CD14-positive monocyte (primary cell): ENCODE measurements at places on chromosomes 13 and 19. TPM values are rescaled to one million over a fixed set of nuclear protein-coding genes. Genes with fewer than 3 reads are reported as not detected.
A peak's percentile ranks its signal among the peaks of the same experiment; 100 is the strongest.

- DNase-seq = peak; percentile 37
- no peaks in the 10 kb centered on the region for H3K4me1 ChIP-seq
- peaks cover 5% of the 10 kb centered on the region for H3K36me3 ChIP-seq
- no peak overlapping the region for H3K27ac ChIP-seq
- H3K4me3 ChIP-seq = no peak overlapping the region
- no peaks in the 10 kb centered on the region for H3K27me3 ChIP-seq
Measured at GRCh38 chr13:30453727-30454126, 12.0 kb downstream of the HMGB1 start.

GRCh38 chr19:46704379-46705076 is 12.4 kb downstream of the PRKD2 start:
- no peaks in the 10 kb centered on the region for H3K27me3 ChIP-seq
- H3K4me3 ChIP-seq = no peak overlapping the region
- no peak overlapping the region for H3K27ac ChIP-seq
- H3K4me1 ChIP-seq = no peaks in the 10 kb centered on the region
- H3K36me3 ChIP-seq = peaks cover 84% of the 10 kb centered on the region

- DNase-seq = peak; percentile 29
- H3K4me1 ChIP-seq = peaks cover 52% of the 10 kb centered on the region
- H3K36me3 ChIP-seq = peaks cover 4% of the 10 kb centered on the region
Measured at GRCh38 chr19:52536448-52536800, 9.0 kb downstream of the ZNF808 start.

GRCh38 chr19:51704626-51705025 is 11.5 kb downstream of the SPACA6 start:
- no peak for DNase-seq
- H3K36me3 ChIP-seq = peaks cover 18% of the 10 kb centered on the region

GRCh38 chr19:39481229-39481545 is 549 bp downstream of the TIMM50 start:
- peak overlapping the region; percentile 85 for H3K27ac ChIP-seq
- peak overlapping the region; percentile 85 for H3K4me3 ChIP-seq
- H3K36me3 ChIP-seq = peaks cover 14% of the 10 kb centered on the region
- H3K4me1 ChIP-seq = peaks cover 19% of the 10 kb centered on the region
- no peak for DNase-seq
- no peaks in the 10 kb centered on the region for H3K27me3 ChIP-seq

DNA sequence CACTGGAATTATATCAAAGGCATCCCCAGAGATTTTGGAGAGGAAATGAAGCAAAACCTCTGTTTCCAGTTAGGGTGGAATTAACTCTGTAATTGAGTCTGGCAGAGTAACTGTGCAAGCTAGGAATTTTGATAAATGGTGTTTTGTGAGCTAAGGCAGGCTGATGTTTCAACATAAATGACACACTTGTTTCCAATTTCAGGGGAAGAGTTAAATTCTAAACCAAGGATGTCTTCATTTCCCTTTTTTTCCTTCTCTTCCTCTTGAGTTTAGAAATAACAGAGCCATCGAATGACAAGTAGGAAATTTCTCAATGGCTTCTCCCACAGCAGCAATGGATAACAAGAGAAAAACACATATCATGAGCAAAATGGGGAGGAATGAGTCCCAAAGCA is 131.2 kb downstream of the IRS2 start:
- no peak overlapping the region for H3K4me3 ChIP-seq
- H3K27me3 ChIP-seq = no peaks in the 10 kb centered on the region
- peaks cover 65% of the 10 kb centered on the region for H3K4me1 ChIP-seq
- peak; percentile 64 for DNase-seq

DNA sequence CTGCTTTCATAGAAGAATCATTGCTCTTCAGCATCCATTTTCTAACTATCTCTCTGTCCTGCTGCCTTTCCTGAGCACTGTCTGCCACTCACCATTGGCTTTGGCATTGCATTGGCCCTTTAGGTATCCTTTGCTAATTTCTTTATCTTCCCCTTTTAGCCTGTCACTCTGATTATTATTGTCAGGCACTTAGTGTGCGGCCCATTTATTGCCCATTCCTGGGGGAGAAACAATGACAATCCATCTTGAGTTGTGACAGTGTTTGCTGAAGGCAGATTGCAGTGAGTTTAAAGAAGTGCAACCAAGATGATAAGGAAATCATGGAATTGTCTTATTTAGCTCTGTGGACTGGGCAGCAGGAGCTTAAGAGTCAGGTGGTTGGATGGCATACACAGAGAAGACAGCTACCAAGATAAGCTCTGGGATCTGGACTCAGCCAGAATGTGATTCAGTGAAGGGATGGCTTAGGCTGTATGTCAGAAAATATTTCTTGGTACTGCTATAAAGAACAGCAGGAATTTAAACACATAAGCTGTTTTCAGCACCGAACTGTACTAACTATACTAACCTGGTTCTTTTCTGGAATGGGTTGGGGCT is 25.3 kb downstream of the B3GLCT start:
- no peak overlapping the region for H3K27ac ChIP-seq
- no peak overlapping the region for H3K4me3 ChIP-seq
- H3K27me3 ChIP-seq = no peaks in the 10 kb centered on the region
- no peaks in the 10 kb centered on the region for H3K36me3 ChIP-seq
- no peak for DNase-seq
- no peaks in the 10 kb centered on the region for H3K4me1 ChIP-seq

DNA sequence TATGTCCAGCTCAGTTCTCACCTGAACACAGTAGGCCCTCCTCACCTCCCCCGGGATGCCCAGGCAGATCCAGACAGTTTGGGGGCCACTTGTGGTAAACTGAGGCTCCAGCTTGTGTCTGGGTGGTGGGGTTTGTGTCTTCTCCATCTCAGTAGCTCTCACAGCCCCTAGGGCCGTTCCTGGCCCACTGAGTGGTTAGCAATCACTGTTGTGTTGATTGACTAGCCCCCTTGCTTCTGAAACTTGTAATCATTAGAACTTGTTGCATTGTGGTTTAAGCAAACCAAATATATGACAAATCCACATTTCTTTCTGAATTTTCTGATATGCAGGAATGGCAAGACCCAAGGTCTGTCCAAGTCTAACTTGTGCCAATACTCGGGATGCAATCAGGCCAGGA is 13.9 kb upstream of the ZNF536 start:
- peaks cover 23% of the 10 kb centered on the region for H3K27me3 ChIP-seq
- H3K4me3 ChIP-seq = no peak overlapping the region
- DNase-seq = no peak
- H3K4me1 ChIP-seq = no peaks in the 10 kb centered on the region

DNA sequence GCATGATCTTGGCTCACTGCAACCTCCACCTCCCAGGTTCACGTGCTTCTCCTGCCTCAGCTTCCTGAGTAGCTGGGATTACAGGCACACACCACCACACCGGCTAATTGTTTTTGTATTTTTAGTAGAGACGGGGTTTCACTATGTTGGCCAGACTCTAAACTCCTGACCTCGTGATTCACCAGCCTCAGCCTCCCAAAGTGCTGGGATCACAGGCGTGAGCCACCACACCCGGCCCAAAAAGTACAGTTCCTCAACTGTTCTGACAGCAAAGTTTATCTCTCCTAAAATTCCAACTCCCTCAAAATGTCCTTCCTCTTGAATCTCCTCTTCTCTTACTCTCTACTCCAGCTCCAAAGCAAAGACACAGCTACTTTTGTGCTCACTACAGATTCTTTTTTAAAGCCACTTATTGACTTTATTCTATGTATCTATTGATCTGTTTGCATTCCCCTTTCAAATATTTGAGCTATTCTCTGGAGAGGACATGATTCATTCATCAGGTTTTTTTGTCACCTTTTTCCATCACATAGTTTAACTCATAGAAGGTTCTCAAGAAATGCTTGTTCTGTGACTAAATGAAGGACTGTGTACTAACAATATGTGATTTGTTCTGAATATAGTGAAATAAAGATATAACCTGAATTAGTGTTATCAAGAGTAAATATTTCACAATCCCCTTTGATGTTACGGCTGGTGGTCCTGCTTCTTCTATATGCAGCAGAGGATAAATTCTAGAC is 142.2 kb downstream of the TBC1D4 start:
- no peak overlapping the region for H3K27ac ChIP-seq
- H3K4me3 ChIP-seq = no peak overlapping the region
- no peaks in the 10 kb centered on the region for H3K27me3 ChIP-seq
- H3K36me3 ChIP-seq = peaks cover 11% of the 10 kb centered on the region
- no peaks in the 10 kb centered on the region for H3K4me1 ChIP-seq
- DNase-seq = no peak

Gene PRR12
- 0.04 TPM for polyA plus RNA-seq

Gene EPS8L1
- polyA plus RNA-seq = 3.6 and 5.0 TPM in 2 replicates

DNA sequence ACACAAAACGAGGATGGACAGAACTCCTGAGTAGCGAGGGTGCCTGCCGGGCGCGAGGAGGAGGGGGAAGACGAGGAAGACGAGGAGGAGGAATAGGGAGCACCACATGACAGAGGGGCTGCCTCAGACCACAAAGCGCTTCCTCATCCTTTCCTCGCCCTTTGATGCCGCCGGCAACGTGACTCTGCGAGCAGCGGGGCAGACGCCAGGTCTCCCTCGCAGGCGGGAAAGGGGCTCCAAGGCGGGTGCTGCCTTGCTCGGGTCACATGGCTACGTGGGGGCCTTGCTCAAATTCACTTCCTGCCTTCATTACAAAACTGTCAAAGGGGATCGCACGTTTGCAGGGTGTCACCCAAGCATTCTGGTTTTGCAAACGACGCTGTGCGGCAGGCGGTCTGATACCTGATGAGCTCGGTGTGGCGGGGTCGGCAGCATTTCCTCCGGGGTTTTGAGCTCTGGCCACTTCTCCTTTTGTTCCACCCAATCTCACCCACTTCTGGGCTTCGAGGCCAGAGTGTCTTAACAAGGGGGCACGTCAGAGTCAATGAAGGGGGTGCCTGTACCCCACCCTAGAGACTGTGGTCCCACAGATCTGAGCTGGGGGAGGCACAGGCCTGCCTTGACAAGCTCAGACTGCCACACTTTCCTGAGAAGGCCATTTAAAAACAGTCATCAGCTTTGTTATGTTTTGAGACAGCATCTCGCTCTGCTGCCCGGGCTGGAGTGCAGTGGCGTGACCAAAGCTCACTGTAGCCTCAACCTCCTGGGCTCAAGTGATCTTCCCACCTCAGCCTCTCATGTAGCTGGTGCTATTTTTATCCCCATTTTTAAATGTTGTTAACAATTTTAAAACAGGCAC is 14.9 kb downstream of the MAP2K2 start:
- H3K27ac ChIP-seq = peak overlapping the region; percentile 53
- peaks cover 70% of the 10 kb centered on the region for H3K36me3 ChIP-seq
- H3K27me3 ChIP-seq = no peaks in the 10 kb centered on the region

Gene IGLON5
- polyA plus RNA-seq = not detected

GRCh38 chr13:109794095-109794494 is 7.7 kb upstream of the IRS2 start:
- peaks cover 31% of the 10 kb centered on the region for H3K4me1 ChIP-seq
- DNase-seq = no peak
- no peak overlapping the region for H3K4me3 ChIP-seq

GRCh38 chr19:55158848-55159749 is 1.6 kb upstream of the TNNI3 start:
- H3K27ac ChIP-seq = no peak overlapping the region
- no peak for DNase-seq
- H3K4me1 ChIP-seq = peaks cover 17% of the 10 kb centered on the region
- no peak overlapping the region for H3K4me3 ChIP-seq

Gene IL27RA
- 54.9 TPM for polyA plus RNA-seq

GRCh38 chr13:103395139-103395538 is 328.9 kb upstream of the SLC10A2 start:
- H3K4me1 ChIP-seq = no peaks in the 10 kb centered on the region
- H3K4me3 ChIP-seq = no peak overlapping the region
- no peak for DNase-seq
- no peaks in the 10 kb centered on the region for H3K27me3 ChIP-seq
- H3K36me3 ChIP-seq = no peaks in the 10 kb centered on the region

DNA sequence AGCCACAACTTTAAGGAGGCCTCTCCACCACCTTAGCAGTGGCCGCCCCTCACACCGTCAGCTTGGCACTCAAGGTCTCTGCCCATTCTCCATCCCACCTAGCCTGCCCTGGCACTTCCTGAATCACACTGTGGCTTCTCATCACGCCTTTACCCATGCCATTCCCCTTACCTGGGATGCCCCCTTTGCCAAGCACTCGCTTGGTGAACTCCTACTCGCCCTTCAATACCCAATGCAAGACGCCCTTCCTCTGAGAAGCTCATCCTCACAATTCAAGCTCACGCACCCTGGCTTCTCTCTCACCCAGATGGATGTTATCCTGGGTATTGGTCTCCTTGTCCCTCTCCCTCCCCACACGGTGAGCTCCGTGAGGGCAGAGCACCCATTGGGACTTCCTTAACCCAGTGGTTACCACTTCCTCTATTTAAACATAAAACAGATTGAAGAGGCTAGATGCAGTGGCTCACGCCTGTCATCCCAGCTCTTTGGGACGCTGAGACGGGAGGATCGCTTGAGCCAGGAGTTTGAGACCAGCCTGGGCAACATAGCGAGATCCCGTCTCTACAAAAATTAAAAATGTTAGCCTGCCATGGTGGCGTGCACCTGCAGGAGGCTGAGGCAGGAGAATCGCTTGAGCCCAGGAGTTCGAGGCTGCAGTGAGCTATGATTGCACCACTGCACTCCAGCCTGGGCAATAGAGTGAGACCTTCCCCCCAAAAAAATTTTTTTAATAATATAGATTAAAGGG is 12.6 kb upstream of the SHD start:
- peaks cover 9% of the 10 kb centered on the region for H3K4me1 ChIP-seq
- no peak for DNase-seq
- no peaks in the 10 kb centered on the region for H3K27me3 ChIP-seq
- H3K4me3 ChIP-seq = no peak overlapping the region

GRCh38 chr19:10291554-10292205 is 1.9 kb downstream of the ICAM5 start:
- H3K27ac ChIP-seq = no peak overlapping the region
- H3K4me3 ChIP-seq = peak overlapping the region; percentile 74
- DNase-seq = no peak
- H3K4me1 ChIP-seq = peaks cover 92% of the 10 kb centered on the region
- H3K27me3 ChIP-seq = peaks cover 88% of the 10 kb centered on the region
- H3K36me3 ChIP-seq = no peaks in the 10 kb centered on the region

GRCh38 chr19:38792250-38793111 is 3.5 kb downstream of the LGALS7B start:
- peaks cover 9% of the 10 kb centered on the region for H3K4me1 ChIP-seq
- no peak overlapping the region for H3K27ac ChIP-seq
- H3K27me3 ChIP-seq = no peaks in the 10 kb centered on the region
- no peaks in the 10 kb centered on the region for H3K36me3 ChIP-seq
- DNase-seq = peak; percentile 36

Gene IQCN
- polyA plus RNA-seq = 5.4 and 6.9 TPM in 2 replicates

Gene GIPR
- not detected for polyA plus RNA-seq

DNA sequence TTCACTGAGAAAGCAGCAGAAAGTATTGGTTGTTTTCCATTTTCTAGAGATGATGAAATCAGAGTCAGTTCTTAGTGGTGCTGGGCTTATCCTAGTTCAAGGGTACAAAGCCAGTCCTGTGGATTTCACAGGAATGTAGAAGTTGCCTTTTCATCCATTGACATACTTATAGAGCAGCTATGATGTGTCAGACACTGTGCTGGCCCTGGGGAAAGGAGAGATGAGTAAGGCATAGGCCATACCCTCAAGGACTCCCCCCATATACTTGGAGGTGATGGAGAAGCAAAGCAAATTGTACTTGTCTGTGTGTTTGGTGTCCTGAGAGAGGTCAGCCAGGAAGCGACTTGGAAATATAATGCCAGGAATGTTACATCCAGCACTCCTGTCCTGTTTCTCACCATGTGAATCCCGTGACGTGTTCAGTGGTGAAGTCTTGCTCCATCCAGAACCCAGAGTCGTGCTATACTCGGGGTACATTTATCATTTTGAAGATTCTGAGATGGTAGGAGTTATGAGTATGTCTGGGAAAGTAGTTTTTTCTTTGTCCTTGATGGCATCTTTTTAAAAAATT is 22.6 kb downstream of the ERCC5 start:
- no peaks in the 10 kb centered on the region for H3K27me3 ChIP-seq
- no peak overlapping the region for H3K4me3 ChIP-seq
- H3K4me1 ChIP-seq = peaks cover 3% of the 10 kb centered on the region
- no peak for DNase-seq
